SIG-M5 (cell line): ENCODE measurements at places on chromosomes 4 and X.

- DNase-seq = no peak
These were observed 37.8 kb downstream of the PCDH10 start for GRCh38 chr4:133186845-133187244.

DNA sequence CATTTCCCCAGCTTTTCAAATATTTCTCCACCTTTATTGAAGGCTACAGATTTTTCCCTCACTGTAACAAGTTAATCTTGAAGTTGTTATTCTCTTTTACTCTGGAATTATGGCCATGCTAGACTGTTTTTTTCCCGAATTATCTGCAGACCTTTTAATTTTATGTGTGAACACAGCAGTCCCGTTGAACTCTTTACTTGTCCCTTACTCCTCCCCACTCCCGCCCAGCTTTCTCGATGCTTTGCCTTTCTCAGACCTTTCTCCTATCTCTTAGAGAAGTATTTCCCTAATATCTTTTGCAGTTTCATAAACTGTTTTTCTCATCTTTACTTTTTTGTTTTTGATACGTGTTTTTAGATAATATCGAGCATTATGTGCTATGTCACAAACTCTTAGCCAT is 776 bp downstream of the CEP44 start:
- DNase-seq = no peak

DNA sequence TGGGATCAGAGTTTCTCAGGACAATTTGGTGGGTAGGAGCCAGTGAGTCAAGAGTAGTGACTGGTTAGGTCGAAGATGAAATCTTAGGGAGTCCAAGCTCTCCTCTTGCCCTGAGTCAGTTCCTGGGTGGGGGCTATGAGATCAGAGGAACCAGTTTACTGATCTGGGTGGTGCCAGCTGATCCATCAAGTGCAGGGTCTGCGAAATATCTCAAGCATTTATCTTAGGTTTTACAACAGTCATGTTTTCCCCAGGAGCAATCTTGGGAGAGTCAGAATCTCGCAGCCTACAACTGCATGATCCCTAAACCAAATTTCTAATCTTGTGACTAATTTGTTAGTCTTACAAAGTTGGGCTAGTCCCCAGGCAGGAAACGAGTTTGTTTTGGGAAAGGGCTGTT is 1833.2 kb upstream of the PCDH7 start:
- no peak for DNase-seq

DNA sequence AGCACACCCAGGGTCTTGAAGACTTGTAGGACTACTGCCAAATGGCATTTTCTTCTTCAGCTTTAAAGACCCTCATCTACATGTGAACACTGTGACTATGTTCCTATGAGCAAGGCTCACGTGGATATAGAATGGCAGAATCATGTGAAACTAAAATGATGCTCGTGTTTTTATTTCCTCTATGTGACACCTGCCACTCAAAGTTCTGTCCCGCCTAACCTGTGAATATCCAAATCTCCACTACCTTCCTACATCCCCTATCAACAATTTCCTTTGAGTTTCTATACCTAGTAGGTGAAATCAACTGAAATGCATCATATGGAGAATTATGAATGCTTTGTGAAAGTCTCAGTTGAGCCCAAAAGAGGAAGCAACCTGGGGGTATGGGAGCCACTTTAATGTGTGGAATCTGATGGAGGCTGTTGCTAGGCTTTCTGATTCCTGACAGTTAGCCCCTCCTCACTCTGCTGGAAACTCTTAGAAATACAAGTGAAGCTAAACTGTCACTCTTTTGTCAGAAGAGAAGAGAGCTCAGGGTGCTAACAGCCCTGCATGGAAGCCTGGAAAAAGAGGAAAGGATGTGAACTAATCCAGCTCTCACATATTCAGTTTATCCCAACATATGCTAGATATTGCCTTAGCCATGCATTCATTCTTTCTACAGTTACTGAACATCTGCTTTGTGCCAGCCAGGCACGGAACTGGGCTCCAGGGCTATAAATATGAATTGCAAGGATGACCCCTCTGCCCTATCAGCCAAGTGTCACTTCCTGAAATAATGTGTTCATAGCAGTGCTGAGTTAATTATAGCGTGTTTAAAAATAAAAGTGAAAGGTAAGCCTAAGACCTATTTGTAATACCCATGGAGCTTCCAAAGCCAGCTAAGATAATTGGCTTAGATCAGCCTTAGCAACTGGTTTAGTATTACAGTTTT is 11.0 kb downstream of the LHFPL1 start:
- no peak for DNase-seq

GRCh38 chr4:38866973-38867477 is 581 bp upstream of the FAM114A1 start:
- no peak for DNase-seq

GRCh38 chrX:131762802-131763234 is 218.9 kb downstream of the OR13H1 start:
- no peak for DNase-seq

- no peak for DNase-seq
These were observed 1451.9 kb downstream of the PCDH7 start for GRCh38 chr4:32172086-32172485.

DNA sequence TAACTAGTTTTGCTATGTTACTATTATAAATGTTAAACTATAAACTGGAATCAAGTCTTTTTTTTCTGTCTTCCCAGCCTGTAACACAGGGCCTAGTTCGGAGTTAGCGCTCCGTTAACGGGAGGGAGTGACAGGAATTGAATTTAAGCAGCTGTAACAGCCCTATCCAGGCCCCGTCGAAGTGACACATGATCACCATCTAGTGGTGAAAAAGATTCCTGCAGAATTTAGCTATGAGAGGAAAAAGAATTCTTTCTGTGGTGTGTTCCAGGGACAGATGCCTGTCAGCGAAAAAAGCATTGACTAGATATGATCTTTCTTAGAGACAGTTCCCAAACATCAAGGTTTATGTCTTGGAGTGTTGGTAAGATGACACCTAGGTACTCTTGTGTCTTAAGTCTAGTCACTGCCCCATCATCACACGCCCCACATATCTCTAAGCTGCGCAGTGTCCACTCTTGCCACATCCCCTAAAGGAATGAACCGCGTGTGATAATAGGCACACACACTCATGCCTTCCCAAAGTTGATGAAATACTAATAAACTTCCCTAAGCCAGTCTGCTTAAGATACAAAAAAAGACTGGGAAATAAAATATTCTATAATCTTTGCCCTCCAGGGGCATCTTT is 2.1 kb downstream of the GAB3 start:
- DNase-seq = no peak

DNA sequence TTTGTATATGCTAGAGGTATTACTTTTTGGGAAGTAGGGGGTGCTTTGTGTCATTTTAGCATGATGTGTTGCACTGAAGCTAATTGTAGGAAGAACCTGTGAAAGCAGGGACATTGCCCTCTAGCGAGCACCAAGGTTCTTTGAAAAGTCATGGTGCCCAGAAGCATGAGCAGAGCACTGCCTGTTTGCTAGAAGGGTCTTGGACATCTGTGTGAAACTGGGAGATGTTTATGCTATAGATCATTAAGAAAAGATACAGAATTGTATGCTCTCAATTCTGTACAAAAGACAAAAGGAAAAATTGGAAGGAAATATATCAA is 14.7 kb downstream of the GRPR start:
- DNase-seq = no peak

GRCh38 chr4:86593688-86594558 is at the start of gene PTPN13:
TSS of gene PTPN13 (plus strand) at chr4:86594315. CDS start at chr4:86635257, 40,942 bp downstream.
- peak; percentile 52 for DNase-seq

- DNase-seq = no peak
These were observed 56.4 kb upstream of the SPANXN1 start for GRCh38 chrX:145190801-145191389.

DNA sequence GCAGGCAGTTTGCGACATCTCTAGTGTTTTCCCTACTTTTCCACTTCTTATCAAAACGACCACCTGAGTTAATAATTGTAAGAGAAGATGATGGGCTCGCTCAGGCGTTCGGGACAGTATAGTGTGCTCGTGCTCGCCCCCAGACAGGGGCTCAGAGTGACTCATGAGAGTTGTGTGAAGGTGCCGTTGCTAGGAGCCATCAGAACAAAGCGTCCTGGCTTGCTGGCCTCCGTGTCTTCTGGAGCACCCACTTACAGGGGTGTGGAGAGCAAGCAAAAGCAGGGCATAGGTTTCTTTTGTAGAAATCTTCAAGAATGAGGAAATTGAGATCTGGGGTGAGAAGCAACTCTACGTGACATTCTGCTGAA is 73.0 kb upstream of the ADGRG2 start:
- DNase-seq = no peak

GRCh38 chrX:97756879-97757278 is 873.2 kb downstream of the RPA4 start:
- DNase-seq = no peak

GRCh38 chrX:142214081-142214480 is 9.0 kb upstream of the MAGEC2 start:
- no peak for DNase-seq

DNA sequence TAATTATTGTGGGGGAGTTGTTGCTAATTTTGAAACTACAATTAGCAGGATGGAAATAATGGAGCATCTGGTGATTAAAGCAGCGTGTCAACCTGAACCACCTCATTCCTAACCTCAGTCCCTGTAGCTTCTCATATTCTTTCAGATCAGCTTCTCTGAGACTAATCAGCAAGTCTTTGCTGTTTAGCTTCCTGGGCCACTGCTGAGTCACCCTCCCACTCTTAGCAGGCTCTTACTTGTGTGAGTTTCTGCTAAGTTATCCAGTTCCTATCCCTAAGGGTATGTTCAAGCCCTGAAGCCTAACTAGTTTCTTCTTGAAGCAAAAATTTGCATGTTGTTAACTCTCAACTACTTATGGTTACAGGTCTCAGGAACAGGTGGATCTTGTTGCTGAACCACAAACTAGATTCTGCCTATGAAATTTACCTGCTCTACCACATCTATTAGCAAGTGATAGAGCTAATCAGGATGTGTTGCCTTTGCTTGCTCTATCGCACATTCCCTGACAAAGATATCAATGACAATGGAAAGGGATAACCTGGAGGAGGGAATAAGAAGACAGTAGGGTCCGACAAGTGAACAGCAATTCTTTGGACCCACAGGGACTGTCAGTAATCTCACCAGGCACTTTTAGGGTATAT is 134.2 kb downstream of the EIF4E start:
- no peak for DNase-seq

DNA sequence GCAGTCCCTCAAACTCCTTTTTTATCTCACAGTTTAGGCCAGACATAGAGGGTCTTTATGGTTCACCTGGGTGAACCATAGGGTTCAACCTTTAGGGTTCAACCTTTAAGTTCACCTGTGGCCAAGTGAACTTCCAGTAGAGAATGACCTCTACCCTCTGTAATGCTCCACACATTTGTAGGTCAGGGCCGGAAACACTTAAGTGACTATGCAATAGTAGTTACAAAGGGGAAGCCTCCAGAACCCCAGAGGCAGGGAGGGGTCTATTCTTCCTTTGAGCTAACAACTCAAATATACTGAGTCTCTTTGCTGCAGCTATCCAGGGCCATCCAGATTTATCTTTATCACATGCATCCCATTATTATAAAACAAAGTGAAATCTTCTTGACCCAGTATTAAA is 100.0 kb downstream of the LARP1B start:
- DNase-seq = no peak

- no peak for DNase-seq
These were observed 45.6 kb downstream of the SMARCA5 start for GRCh38 chr4:143558823-143559756.

DNA sequence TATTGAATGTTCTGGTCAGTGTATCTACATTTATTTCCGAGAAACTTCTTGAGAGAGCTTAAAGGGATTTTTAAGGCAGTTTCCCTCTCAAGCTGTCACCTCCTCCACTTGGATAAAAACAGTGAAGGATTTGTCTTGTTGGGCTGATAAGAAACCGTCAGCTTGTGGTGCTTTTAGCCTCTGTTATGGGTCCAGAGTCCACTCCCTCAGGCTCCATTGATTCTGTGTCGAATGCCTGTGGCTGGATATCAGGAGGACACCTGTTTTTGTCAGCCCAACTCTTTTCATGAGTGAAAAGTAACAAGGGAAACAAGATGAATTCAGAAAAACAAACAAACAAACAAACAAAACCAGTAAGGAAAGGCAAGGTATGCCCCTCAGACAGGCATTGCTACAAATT is 12.4 kb downstream of the CLCN4 start:
- no peak for DNase-seq

DNA sequence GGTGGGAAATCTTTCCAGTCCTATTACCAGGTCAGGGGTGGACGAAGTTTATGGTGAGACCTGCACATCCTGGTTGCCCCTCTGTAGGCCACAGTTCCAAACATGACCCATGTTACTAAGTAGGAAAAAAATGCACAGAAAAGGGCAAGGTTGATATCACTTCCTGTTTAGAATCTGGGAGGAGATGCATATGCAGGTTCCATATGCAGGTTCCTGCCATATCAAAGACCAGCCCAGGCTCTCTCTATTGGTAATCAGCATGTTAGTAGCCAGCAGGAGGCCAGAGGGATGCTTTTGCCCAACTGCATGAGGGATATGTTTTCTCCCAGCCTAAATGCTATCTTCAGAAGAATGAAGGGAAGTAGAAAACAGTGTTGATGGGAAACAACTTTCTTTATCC is 657.2 kb downstream of the ANKRD50 start:
- DNase-seq = no peak

DNA sequence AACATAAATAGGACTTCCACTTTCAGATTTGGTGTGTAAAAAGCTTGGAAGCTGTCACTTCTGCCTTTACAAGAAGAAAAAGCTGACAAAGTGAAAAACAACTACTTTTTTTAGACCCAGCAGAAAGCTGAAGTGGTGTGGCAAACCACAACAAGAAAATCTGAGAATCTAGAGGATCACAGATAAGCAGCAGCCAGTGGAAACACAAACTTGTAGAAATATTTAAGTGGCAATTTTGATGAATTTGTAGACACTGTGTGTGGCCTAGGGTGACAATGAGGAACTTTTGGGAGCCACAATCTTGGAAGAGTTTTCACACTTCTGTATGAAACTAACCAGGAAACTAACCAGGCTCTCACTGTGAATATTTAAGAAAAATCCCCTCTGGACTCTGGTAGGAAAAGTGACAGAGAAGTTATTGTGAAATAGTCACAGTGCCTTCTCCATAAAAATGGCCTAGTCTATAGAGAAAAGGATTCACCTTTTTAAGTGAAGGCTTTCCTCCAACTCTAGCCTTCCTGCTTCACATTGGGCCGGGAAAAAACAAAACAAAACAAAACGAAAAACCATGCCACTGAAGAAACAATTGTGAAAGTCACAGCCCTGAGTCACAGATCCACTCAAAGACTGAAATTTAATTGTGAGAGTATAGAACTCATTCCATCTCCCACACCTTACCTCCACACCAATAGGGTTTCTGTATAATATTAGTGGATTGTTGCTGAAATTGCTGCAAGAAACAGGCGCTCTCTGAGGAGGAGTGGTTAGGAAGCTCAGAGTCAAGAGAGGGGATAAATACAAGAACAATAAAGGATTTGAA is 26.7 kb upstream of the GUCY1A1 start:
- DNase-seq = no peak

- no peak for DNase-seq
These were observed 143.9 kb downstream of the PJA1 start for GRCh38 chrX:69021141-69021960.

- DNase-seq = no peak
These were observed 31.3 kb downstream of the DRD5 start for GRCh38 chr4:9812501-9813340.

GRCh38 chr4:2450394-2451035 is 18.4 kb upstream of the RNF4 start:
- DNase-seq = no peak

GRCh38 chrX:107747596-107748161 is 27.9 kb downstream of the TSC22D3 start:
- no peak for DNase-seq

GRCh38 chr4:89298155-89298554 is 9.4 kb downstream of the GPRIN3 start:
- no peak for DNase-seq

GRCh38 chrX:12223650-12224049 is 85.4 kb downstream of the FRMPD4 start:
- no peak for DNase-seq
